ENCODE measurements at places on chromosomes 4 and X.

- DNase-seq: no peak
Measured at GRCh38 chr4:140246216-140246615, 92.2 kb upstream of the MAML3 start.

DNA sequence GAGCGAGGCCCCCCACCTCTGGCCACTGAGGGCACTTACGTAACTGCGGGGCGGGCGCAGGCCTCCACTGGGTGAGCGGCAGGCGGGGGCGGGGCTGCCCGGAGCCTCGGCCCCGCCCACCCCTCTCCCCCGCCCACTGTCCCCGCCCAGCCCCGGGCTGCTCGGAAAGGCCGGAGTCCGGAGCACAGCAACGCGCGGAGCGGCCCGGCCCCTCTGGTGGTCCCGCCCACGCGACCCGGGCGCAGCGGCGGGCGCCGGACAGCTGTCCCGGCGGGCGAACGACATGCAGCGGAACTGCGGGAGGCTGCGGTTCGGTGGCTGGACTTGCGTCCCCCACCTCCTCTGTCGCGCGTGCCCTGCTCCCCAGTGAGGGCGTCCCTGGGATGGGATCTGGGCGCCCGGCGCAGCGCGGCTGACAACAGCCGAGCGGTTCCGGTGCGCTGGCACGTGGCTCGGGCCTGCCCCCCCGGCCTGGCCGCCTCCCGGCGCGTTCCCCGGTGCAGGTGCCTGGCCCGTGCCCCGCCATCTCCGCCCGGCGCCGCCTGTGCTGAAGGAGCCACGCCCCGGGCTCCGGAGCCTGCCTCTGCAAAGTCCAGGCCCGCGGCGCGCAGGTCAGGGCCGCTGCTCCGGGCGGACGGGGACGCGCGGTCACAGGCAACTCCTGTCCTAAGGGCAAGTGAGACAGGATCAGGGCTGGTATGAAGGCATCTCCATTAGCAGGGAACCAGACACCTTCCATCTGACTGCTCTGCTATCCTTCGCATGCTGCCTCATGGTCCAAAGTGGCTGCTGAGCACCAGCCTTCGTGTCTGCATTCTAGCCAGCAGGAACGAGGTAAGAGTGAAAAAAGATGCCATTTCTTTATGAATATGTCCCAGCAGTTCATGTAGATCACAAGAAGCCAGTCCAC is 21.8 kb upstream of the JAKMIP1 start:
- DNase-seq: peak; percentile 38

GRCh38 chr4:102441978-102442911 is 58.9 kb upstream of the NFKB1 start:
- no peak for DNase-seq

- no peak for DNase-seq
Measured at GRCh38 chr4:1608821-1609500, 75.2 kb downstream of the FAM53A start.

DNA sequence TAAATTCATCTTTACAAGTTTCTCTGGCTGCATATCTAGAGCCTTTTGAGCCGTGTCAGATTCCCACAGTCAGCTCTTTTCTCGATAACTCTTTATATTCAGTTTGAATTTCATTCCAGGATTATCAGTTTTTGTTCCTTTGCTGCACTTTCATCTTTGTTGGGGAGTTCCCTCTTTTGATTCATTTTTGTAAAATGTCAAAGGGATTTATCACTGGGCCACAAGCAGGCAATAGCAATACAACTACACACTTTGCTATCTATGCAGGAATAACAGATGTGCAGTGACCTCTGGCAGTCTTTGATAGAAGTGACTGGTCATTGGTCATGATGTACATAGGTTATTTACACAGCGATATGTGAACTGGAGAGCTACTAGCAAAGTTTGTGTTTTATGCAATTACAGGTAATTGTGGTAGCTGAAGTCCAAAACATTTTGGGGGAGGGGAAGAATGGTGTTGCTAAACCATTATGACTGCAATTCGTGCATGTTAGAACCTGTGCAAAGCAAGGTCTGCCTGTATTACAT is 43.8 kb downstream of the HPGDS start:
- no peak for DNase-seq

- no peak for DNase-seq
Measured at GRCh38 chr4:38202242-38202641, 242.0 kb downstream of the PTTG2 start.

DNA sequence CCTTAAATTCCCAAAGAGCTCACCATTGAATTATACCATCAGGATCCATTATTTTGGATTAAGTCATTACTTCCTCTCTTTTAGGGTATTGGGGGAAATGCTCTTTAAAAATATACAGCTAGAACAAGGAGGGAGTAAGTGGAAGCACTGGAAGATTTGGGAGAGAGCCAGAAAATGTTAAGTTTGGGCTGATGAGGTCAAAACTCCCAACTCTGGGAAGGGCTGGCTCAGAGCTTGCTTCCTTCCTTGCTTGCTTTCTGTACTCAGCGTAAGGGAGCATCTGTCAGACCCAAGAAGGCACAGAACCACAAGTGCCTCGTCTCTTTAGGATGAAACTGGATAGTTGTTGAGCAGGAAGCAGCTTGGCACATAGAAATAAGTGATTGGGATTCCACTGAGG is 138.2 kb downstream of the GUCY2F start:
- no peak for DNase-seq

DNA sequence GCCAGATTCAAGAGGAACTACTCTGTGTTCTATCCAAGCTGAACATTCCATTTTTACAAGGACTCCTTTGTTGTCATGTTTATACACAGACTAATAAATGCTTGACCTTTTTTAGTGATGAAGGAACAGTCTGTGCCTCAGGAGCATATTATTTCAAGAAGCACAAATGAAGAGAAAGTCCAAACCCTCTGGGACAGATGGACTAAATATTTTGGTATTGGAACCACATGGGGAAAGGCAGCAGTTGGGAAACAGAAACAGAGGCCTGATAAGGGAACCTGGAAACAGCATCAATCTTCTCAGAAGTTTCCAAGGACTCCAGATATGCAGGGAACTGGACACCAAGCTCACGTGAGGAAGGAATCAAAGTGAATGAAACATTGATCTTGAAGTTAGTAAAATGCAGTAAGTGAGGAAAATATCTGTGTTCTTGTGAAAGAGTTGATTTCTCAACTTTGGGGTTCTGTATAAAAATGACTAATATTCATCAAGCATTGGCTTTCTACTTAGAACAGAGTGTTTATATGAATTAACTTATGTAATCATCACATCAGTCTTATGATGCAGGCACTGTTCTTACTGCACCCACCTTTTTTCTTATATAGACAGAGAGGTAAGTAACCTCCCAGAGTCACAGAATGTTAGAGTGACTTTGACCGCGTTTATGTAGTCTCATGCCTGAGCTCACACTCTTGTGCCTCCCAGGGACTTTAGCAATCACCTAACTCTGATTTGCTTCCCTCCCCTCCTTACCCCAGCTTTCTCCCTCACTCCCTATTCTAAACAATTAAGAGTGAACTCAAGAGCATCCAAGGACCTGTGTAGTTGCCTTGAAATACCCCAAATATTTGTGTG is 148.9 kb upstream of the JADE1 start:
- DNase-seq: no peak

DNA sequence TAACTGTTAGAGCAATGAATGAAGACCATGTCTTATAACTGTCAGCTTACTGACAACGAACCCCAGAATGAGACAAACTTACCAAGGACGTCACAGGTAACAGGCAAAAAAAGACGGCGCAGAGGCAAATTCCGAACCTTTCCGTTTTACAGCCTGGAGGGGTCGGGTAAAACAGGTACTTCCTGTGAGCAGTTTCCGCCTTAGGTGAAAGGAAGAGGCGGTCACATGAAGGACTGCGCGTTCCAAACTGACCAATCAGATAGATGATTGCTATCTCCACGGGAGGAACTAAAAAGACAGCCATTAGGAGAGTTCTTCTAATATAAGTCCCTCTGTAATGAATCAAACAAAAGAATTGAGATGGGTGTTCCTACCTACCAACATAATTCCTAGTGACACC is at the start of gene COX7B2:
COX7B2 (minus strand) TSS at position 168 of the 400 bp plus-strand sequence. CDS start 174,053 bp downstream, outside the sequence.
- DNase-seq: no peak

DNA sequence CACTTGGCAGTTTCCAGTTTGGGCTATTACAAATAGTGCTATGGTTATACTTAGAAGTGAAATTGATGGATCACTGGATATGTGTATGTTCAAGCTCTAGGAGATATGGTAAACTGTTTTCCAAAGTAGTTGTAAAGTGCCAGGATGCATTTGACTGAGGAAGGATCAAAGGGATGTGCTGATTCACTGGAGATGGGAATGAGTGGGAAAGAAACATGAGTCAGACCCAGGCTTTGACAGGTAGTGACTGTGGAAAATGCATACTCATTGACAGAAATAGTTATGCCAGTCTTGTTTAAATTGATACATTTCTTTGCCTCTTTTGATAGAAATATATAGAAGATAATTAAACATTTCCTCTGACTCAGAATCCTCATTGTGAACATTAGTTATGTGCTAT is 77.9 kb downstream of the CEP135 start:
- no peak for DNase-seq

- no peak for DNase-seq
Measured at GRCh38 chr4:130080872-130081451, 985.0 kb downstream of the C4orf33 start.

- DNase-seq: no peak
Measured at GRCh38 chr4:81743731-81744435, 272.2 kb upstream of the RASGEF1B start.

DNA sequence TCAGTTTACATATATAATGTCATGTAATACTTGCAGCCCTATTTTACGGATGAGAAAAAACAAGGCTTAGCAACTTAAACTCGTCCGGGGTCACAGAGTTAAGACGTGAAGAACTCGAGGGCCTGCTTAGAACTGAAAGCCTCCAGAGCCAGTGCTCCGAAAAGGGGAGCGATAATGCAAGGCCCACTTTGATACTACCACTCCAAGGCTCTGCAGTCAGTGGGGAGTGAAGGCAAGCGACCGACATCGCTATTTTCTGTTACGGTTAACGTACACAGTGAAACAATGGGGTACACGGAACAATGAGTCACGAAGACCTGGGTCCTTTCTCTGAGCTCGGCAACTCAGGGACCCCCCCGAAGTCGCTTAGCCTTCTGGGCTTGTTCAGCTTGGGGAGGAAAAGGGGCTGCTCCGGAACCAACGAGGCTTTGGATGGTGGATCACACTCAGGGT is 965 bp downstream of the PPA2 start:
- no peak for DNase-seq

- no peak for DNase-seq
Measured at GRCh38 chr4:88419874-88420273, 37.0 kb upstream of the HERC5 start.

DNA sequence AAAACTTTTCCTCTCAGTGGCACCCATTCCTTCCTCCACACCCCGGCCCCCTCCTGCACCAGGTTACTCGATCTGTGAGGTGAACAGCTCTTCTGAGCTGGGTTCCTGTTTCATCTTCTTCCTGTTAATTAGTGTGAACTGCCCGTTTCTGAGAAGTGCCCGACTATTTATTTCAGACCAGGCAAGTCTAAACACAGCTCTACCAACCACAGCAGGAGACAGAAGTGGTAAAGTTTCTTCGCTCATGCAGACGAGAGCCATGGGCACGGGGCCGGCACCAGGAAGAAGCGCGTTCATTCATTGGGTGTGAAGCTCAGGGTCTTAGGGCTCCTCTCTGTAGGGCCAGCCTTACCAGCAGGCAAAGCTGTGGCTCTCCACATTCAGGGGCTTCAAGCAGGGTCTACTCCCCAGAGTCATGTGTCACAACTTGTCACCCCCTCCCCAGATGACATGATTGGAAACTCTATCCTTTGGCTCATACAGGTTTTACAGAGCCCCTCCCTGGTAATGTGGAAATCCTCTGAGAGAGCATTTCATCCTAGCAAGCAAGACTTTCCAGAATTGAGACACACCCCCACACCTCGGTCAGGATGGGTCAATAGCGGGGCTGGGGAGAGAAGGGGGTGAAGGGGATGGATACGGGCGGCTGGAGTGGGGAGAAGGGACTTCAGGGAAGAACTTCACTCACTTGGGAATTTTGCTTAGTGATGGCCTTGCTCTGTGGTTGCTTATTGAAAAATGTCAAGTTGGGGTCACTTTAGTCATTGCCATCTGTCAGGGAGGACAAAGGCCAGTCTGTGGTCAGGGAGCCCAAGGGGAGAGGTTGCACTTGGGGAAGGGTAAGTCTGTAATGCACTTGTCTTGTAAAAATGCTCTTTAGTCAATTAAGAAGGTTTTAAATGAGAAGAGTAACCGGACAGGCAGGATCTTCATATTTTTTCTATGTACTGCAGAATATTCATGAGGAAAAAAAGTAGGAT is 121.6 kb upstream of the TRIM2 start:
- DNase-seq: peak; percentile 5

- peak; percentile 43 for DNase-seq
Measured at GRCh38 chrX:13013363-13014110, 30.9 kb downstream of the FAM9C start.

DNA sequence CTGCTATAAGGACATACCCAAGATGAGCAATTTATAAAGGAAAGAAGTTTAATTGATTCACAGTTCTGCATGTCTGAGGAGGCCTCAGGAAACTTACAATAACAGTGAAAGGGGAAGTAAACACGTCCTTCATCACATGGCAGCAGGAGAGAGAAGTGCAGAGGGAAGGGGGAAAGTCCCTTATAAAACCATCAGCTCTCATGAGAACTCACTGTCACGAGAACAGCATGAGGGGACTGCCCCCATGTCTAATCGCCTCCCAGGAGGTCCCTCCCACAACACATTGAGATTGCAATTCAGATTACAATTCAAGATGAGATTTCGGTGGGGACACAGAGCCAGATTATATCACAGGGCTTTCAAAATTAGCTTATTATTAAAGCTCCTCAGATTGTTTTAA is 209.5 kb upstream of the PPP3CA start:
- no peak for DNase-seq

- DNase-seq: no peak
Measured at GRCh38 chr4:125538670-125539069, 223.9 kb downstream of the FAT4 start.

DNA sequence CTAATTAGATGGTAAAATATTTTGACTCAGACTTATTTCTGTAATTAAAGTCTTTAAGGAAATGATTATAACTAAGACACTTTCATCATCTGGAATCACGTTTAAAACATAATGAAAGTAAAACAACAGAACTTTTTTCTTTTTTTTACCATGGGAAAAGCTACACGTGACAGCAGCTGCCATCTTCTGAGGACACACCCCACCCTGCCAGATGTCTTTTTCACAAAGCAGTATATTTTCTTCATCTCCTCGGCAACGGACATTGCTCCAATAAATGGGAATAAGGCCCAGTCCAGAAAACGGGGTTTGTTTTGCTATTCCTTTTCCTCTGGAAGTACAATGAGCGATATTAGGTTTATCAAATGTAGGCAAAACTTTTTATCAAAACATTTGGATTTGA is 17.5 kb downstream of the PRSS12 start:
- no peak for DNase-seq

- DNase-seq: no peak
Measured at GRCh38 chr4:74692972-74693371, 101.4 kb downstream of the BTC start.

Data from CD4-positive, alpha-beta T cell treated with Interleukin-17A for 1 hour (primary cell).